ENCODE measurements at places on chromosomes 2 and 18. TPM values are rescaled to one million over a fixed set of nuclear protein-coding genes. Genes with fewer than 3 reads are reported as not detected.
A peak's percentile ranks its signal among the peaks of the same experiment; 100 is the strongest.

Gene CRYBA2
- not detected for total RNA-seq

GRCh38 chr18:75551071-75551470 lies 123.6 kb upstream of the SMIM21 start:
- no peak for DNase-seq

DNA sequence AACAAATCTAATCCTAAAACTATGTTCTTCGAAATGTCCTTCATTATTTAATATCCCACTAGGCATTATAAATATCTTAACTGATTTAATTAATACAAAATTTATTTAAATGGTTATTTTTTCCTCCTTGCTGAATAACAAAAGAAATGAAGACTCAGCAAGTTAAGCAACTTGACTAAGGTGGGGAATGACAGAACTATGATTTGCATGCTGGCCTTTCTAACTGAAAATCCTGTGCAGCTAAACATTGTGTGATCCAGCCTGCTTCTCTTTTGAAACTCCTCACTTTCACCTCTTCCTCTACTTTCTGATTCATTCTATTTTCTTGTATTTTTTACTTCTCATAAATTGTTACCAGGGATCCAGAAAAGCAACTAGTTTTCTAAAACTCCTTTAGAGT lies 132.0 kb downstream of the CALCRL start:
- DNase-seq: no peak

Gene LRRTM1
- 0.10 TPM for total RNA-seq

GRCh38 chr2:31475692-31476091 lies 61.1 kb upstream of the XDH start:
- DNase-seq: no peak

DNA sequence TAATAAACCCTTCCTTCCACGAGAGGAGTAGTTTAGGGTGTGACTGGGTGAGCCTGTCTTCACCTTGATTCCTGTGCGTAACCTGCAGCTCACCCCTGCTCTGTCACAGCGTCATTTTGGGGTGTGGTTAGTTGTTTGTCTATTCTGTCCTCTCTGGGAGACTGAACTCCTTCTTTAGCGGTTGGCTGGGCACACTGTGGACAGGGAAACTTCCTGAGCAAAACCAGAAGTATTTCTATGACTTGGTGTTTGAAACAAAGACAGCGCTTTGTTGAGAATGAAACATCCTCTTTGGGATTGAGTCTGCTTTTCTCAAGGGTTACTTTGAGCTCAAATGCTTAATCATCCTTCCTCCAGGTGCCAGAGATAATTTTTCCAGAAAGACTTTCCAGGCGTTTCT lies 270.7 kb downstream of the HRH4 start:
- no peak for DNase-seq

DNA sequence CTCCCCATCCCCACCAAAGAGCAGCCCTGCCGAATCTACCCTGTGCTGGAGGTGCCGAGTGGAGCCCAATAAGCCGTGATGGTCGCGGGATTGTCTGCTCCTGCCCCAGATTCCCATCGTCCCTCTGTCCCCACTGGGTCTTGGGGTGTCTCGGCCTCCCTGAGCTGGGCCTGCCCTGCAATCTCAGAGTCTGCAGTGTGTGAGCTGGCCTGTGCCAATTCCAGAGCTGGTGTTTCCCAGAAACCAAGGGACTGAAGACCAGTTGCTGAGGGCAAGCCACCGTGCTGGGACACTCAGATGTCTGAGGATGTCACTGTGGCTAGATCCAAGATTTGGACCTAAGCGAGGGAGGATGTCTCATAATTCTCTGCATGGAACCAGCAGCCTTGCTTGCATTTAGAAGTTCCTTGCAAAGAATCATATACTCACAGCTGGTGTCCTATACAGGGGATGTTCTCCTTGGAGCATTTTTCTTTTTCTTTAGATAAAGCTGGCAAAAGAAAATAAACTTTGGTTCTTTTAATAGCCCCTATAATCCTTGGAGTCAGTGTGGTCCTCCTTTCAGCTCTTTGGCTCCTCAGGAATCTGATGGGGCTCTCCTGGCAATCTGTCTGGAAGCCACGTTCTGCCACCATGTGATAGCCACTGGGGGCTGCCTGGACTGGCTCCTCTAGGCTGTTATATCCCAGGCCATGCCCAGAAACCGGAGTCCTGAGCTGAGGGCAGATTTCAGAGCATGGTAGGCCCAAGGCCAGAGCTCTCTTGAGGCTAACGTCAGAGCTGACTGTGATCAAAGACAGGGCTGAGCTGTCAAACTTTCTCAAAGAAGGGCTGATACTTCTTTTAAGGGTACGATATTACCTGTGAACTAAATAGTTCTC lies 140.1 kb upstream of the HAAO start:
- DNase-seq: no peak

GRCh38 chr2:121046335-121046734 lies 238.7 kb downstream of the TFCP2L1 start:
- no peak for DNase-seq

Gene DSG2
- total RNA-seq: 2.2 TPM

DNA sequence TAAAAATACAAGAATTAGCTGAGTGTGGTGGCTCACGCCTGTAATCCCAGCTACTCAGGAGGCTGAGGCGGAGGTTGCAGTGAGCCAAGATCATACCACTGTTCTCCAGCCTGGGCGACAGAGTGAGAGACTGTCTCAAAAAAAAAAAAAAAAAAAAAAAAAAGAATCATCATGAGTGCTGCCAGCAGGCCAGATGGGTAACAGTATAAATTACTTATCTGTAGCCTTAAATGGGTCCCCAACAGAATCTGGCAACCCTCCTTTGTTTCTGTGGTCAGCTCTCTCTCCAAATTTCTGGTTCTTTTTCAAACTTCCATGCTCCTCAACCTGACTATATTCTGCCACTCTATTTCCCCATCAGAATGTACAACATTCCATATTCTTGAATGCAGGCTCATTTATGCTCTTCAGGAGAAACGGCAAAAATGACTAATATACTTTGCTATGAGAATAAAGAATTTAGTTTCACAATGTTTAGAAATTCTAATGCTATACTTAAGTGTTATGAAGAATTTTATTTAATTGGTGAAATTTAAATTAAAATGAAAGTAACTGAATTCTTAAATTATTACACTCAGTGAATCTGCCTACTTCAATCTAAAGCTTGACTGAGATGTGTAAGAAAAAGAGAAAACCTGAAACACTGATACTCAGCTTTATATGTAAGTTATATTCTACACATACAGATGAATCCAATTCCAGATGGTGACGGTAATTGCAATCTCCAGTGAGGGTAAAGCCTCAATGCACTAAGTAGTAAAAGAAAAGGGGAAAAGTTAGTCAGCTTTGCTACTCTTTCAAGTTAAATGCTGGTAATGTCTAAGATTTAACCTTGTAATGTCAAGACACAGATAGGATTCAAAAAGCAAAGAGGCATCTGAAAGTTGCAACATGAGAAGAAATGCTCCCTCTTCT lies 24.8 kb downstream of the LPIN2 start:
- no peak for DNase-seq

Gene CTAGE1
- total RNA-seq: not detected

DNA sequence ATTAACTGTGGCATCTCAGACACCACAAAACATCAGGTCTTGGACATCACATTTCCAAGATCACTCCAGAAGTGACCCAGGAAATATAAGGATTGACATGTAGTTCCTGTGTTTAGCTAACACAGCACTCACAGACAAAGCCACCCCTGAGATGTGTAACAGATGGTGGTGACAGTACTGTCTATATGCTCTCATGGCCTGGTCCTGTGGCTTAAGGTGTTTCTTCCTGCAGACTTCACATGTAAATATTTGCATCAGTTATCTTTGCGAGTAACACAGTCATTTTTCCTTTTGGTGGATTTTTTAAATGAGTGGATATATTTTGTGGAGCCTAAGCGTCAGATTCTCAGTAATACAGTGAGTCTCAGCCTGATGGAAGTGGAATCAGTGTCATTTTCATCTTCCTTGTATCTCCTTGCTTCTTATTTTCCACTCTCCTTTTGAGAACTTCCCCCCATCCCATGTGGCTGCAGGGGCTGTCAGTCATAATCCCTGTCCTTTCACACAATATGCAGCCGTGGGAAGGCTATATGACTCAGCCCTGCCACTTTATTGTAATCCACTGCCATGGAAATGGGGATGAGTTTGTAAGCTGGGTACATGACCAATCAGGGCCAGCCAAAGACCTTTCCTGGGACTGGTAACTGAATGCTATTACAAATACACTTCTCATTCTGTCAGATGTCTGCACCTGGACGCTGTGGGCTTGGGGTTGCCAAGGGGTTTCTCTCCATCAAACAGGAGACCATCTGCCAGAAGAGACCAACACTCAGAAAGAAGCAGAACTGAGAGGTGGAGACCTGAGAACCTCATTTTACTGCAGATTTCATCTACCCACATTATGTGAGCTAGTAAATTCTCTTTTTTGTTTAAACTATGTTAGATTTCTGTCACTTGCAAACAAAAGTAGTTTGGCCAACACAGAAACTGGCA lies 74.3 kb downstream of the ICOS start:
- no peak for DNase-seq

Gene SERPINB7
- total RNA-seq: not detected

GRCh38 chr2:237874585-237875161 lies 15.2 kb downstream of the RAMP1 start:
- no peak for DNase-seq

DNA sequence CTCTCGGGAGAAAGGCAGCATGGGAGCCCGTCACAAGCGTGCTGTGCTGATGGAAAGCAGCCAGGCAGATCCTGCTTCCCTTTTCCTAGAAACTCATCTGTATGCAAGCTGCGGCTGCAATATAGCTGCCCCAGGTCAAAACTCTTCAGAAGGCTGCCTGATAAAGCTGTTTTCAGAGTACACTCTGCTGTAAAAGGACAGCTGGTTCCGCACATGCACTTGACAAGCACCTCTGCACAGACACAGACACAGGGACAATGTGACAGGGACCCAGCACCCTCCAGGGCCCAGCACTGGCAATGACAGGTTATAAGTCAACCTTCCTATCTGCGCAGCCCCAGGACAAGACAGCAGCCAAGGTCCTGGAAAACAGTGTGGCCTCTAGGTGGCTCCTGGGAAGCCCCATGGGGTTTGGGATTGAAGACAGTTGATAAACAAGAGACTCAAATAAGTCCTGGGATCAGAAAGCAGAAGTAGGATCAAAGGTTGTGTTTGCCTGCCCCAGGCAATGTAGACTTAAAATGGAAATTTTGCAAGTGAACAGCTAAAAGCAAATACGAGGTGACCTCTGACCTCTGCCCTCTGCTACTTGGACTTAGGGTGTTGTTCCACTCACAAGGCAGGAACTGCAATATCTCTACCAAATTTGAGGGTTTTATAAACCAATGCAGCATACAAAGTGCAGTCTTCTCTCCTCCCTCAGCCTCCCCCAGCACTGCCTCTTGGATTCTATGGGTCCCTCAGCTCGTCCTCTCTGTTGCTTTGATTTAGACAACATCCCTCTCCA lies 16.9 kb downstream of the SLC66A2 start:
- peak; percentile 82 for DNase-seq

Gene TMEM37
- 8.0 TPM for total RNA-seq

All from posterior vena cava (tissue), 2 donors.